ENCODE measurements at places on chromosomes 12 and 14.

DNA sequence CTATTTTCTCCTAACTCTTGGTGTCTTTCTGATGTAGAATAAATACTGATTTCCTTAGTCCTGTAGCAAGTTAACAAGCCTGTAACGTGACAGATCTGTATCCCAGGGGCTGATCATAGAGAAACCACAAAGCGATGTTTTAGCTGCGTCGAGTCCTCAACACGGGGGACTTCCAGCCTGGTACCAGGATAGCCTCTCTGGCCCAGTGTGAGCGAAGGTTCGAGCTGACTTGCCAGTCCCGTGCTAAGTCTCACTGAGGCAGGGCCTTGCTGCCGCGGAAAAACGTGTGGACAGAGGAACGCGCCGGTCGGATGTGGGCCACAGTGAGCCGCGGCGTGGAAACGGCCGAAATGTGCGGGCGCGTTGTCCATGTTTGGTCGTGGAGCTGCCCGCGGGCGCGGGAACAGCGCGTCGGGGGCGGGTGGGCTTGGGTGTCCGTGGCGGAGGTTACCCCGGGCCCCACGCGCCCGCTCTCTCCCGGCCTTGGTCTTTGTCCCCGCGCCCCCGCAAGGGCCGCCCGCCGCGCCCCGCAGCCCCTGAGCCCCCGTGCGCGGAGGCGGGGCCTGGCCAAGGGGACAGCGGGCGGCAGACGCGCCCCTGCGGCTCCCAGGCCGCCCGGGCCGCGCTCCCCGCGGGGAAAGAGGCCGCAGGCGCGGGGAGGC, 531 bp upstream of the EML1 start:
- no peak for DNase-seq

DNA sequence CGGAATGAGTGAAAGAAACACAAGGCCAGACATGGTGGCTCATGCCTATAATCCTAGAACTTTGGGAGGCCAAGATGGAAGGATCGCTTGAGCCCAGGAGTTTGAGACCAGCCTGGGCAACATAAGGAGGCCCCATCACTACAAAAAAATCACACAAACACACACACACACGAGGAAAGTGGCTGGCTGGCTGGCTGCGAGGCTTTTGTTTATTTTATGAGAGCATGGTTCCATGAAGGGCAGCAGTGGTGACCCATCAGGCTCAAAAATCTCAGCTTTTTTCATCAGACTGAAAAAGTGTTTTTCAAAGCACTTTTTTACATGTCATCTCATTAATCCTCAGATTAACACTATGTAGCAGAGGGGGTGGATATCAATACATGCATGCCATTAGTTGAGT, 27.7 kb downstream of the VDR start:
- DNase-seq = no peak

- DNase-seq = no peak
Measured at GRCh38 chr12:126747530-126748149, 1519.3 kb upstream of the TMEM132C start.

DNA sequence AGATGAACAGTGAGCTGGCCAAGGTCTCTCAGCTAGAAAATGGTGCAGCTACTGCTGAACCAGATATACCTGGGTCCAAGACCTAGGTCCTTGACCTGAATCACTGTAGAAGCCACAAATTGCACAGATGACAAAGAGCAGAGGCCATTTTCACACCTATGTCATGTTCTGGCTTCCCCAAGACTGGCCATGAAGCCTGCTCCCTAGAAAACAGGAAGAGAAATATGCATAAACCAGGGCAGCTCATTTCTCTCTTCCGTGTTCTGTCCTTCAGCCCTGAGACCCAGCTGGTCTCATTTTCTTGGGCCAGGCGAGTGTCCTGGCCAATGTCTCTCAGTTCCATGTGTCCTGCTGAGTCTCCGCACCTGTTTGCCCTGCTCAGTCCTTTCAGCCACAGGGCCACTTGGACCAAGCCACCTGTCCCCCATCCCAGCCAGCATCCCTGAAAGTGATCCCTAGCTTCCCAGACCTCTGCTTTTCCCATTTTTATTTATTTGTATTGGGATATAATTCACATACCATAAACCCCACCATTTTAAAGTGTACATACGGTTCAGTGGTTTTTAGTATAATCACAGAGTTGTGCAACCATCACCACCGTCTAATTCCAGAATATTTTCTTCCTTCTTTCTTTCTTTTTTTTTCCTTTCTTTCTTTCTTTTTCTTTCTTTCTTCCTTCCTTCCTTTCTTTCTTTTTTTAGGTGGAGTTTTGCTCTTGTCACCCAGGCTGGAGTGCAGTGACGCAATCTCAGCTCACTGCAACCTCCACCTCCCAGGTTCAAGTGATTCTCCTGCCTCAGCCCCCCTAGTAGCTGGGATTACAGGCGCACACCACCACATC, 27.0 kb downstream of the P2RX7 start:
- DNase-seq = no peak

DNA sequence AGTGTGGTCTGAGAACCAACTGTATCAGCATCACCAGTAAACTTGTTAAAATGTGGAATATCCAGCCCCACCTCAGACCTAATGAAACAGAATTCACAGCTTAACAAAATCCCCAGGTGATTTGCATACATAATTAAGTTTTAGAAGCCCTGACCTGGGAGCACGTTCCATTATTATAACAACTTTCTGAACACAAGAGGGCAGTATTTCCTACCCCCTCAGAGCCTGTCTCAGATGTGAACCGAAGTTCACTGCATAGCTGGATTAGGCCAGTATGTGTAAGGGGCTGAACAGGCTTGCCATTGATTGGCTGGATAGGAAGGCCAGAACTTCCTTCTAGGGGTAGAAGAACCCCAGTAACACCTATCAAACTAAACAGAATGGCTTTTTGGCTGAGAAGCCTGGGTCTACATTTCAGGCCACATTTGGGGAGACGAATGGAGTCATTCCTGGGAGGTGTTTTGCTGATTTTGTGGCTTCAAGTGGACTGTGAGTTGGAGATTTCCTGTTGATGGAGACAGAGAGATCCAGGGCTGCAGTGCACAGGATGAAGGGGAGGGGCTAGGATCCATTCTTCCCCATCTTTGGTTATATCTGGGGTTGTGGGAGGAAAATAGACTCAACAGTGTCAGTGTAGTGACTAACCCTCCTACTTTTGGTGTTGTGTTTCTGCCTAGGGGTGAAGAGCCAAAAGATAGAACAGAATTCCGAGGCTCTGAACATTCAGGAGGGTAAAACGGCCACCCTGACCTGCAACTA, 94.7 kb upstream of the OR4E1 start:
- no peak for DNase-seq

DNA sequence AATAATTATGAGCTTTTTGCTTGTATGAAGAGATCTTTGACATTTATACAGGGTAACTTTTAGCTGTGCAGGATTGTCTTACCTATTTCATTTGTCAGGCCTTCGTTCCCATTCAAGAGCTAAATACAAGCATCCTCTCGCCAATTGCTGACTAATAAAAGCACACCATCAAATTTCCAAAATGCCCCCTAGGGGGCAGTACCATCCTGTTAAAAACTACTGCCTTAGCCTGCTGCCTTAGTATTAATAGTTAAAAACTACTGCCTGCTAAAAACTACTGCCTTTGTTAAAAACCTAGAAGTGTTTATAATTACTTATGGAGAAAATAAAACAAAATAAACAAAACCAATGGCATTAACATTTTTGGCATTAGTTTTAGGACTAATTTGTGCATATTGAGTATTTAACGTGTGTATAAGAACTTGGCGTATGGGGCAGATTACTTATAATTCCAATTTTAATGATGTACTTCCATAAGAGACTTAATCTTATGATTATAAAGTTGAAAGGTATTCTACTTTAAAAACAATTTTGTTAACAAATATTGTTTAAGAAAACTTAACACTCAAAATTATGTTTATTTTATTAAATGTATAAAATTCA, 3.0 kb upstream of the IFI27L2 start:
- no peak for DNase-seq

GRCh38 chr14:77574446-77575115, 41.9 kb downstream of the SPTLC2 start:
- no peak for DNase-seq

DNA sequence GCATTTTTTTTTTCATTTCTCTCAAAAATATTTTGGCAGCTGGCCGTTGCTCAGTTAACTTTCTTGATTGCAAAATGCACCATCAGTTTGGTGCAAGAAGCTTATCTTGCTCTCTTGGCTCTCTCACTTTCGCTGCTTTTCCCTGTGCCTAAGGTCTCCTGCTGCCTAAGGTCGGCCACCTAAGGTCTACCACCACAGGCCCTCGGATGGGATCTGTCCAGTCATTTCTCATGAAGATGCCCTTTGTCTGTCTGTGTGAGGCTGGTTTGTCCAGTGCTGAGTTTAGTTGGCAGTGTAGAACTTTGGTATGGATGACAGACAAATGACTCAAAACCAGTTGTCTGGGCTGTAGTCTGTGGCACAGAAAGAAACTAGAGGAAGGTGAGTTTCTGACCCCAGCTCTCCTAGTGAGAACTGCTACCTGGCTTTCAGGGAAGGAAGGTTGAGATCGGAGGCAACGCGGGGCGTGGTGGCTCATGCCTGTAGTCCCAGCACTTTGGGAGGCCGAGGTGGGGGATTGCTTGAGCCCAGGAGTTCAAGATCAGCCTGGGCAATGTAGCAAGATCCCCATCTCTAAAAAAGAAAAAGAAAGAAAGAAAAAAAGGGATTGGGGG, 2.6 kb downstream of the MLXIP start:
- DNase-seq = no peak

- DNase-seq = no peak
Measured at GRCh38 chr14:77303417-77304156, 17.1 kb downstream of the POMT2 start.

GRCh38 chr12:124764870-124765580, 98.6 kb downstream of the SCARB1 start:
- DNase-seq = no peak

GRCh38 chr14:100440207-100440631, 117.1 kb downstream of the SLC25A47 start:
- DNase-seq = no peak

DNA sequence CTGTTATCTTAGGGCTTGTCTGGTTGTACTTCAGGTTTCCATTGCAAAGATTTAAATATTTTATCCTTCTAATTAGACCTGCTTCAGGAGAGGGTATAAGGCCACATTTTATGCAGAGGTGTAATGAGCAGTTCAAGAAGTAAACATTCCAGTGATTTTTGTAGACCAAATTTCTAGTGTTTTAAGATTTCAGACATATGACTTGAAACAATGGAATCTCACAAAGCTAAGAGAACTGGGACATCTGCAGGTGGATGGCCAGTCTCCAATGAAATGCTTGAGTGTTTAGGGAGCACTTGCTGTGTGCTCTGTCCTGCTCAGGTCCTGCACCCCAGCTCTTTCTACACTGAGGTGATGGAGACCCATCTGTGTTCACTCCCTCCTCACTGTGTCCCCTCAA, 7.9 kb downstream of the C14orf132 start:
- DNase-seq = no peak

DNA sequence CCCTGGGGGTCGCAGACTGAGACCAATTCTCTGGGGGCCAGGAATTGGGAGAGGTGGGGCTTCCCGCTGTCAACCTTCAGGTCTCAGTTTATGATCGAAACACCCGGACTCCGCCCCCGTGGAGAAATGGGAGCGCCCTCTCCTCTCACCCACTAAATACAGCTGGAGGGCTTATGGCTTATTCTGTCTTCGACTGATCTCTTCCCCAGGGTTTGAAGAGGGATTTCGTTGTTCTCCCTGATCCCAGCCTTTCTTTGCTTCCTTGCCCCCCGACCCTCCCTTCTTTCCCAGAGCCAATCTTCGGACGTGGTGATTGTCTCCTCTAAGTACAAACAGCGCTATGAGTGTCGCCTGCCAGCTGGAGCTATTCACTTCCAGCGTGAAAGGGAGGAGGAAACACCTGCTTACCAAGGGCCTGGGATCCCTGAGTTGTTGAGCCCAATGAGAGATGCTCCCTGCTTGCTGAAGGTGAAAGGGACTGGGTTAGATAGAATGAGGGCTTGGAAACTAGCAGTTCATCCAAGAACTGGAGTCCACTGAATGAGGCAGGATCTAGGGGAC, 607 bp downstream of the OS9 start:
- no peak for DNase-seq

Measured in suprapubic skin (tissue), 4 donors.